HS-5 (cell line): ENCODE measurements at places on chromosomes 13 and 19.

DNA sequence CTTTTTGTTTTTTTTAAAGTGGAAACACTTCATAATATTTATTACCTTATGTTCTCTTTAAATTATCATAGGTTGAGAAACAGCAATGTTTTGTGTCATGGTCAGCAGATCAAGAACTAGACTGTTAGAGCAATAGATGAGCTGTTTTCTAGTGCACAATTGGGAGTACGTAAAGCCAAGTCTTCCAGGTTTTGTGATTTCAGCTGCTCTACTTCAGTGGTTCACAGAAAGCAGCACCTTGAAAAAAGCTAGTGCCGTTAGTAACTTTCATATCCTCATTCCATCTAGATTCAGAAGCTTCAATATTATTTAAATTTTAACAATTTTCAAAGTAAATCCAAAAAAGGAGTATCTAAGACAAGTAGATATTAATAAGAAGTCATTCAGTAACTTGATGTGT is 1.9 kb downstream of the GPR18 start:
- DNase-seq, result no peak

DNA sequence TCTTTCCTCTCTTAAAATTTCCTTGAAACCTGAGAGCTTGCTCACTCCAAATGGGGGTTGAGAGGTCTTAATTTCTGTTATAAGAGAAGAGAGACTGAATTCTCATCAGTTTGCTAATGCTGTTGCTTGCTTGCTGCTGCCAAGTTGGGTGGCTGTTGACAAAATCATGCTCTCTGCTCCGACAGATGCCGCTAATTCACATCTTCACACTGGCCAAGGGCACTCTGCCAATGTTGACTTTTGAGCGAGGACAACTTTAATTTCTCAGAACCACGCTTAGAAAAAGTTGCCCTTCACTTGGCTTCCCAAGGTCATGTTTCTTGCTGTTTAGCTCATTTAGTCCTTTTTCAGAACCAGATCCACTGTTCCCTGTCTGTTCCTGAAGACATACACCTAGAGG is 402.9 kb downstream of the HS6ST3 start:
- no peak for DNase-seq

DNA sequence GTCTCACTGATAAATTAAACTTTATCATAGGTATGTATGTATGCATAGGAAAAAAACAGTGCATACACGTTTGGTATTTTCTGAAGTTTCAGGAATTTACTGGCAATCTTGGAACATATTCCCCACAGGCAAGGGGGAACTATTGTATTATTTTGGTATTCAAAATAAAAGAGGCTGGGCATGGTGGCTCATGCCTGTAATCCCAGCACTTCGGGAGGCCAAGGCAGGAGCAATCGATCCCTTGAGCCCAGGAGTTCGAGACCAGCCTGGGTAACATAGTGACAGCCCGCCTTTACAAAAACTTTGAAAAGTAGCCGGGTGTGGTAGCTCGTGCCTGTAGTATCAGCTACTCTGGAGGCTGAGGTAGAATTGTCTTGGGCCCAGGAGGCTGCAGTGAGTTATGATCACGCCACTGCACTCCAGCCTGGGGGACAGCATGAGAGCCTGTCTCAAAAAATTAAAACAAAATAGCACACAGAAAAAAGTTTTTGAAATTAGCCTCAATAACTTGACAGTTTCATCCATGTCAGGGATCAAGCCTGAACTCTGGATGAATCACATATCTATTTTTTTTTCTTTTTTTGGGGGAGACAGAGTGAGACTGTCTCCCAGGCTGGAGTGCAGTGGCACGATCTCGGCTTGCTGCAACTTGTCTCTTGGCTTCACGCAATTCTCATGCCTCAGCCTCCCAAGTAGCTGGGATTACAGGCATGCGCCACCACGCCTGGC is 29.1 kb upstream of the HOMER3 start:
- no peak for DNase-seq

- peak; percentile 14 for DNase-seq
These were observed 528 bp downstream of the ZNF8 start for GRCh38 chr19:58279042-58279924.

GRCh38 chr13:39509616-39510315 is 93.2 kb downstream of the LHFPL6 start:
- no peak for DNase-seq

GRCh38 chr19:46016426-46017094 is 6.3 kb downstream of the PGLYRP1 start:
- peak; percentile 35 for DNase-seq

GRCh38 chr13:74114202-74114601 is 20.0 kb downstream of the KLF12 start:
- DNase-seq, result no peak

- no peak for DNase-seq
These were observed 5.6 kb downstream of the INAFM1 start for GRCh38 chr19:47280183-47280797.

DNA sequence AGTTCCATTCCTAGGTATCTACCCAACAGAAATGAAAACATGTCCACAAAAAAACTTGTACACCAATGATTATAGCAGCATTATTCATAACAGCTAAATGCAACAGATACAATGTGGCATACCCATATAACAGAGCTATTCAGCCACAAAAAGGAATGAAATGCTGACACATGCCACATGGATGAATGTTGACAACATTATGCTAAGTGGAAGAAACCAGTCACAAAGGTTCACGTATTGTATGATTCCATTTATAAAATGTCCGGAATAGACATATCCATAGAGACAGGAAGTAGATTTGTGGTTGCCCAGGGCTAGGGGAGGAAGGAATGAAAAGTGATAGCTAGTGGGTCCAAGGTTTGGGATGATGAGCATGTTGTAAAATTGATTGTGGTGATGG is 10.8 kb downstream of the CRYL1 start:
- no peak for DNase-seq

- no peak for DNase-seq
These were observed 2.4 kb upstream of the ZNF676 start for GRCh38 chr19:22199171-22199570.

DNA sequence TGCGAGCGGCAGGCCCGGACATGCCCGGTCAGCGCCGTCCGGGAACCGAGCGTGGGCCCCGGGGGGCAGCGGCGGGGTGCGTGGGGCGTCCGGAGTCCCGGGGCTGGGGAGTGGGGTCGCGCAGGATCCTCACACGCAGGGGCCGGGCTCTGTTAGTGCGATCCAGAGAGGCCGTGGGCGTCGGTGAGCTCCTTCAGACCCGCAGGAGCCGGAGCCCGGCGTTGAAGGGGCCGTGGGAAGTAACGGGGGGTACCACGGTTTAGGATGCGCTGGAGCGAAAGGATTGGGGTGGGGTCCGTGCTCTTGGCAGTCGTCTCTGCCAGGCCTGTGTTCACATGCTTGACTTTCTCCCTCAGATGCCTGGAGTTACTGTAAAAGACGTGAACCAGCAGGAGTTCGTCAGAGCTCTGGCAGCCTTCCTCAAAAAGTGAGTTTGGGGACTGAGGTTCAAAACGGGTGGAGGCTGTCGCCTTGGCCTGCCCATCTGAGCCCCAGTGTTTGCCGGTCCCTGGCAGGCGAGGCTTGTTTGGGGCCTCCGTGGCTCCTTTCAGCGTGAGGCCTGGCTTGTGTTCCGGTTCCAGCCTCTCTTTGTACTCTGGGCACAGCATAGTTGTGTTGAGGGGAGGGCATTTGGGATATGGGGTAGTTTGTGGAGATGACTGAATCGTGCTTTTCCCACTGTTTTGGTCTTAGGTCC is 512 bp downstream of the RPS19 start:
- DNase-seq, result no peak
